Tongue (tissue), 3 donors: ENCODE measurements at places on chromosomes 4 and X. TPM values are rescaled to one million over a fixed set of nuclear protein-coding genes. Genes with fewer than 3 reads are reported as not detected.

DNA sequence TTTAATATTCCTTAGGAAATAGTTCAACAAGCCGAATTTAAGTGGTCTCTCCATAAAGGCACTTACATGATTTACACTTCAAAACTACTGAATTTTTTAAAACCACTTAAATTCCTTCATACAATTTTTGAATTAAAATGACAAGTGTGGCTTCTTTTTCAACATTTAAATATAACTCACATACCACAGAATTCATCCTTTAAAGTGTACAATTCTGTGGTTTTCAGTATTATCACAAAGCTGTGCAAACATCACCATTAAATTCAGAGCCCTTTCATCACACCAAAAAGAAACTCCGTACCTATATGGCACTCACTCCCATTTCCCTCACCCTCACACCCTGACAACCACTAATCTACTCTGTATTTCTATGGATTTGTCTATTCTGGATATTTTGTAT is 200.9 kb upstream of the MAB21L2 start:
- no peak for DNase-seq

DNA sequence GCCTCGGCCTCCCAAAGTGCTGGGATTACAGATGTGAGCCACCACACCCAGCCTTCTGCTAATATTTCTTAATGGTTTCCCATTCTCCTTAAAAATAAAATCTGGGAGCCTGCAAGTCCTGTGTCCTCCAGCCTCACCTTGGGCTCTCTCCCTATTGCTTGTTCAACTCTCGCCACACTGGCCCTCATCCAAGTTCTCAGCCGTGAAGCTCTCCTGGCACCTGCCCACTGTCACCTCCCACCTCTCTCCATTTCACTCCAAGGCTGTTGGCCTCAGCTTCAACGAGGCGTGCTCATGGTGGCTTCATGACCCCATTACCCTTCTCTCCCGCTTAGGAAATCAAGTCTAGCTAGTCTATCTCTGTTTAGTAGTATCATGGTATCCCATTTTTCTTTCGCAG is 9.5 kb upstream of the ETNPPL start:
- DNase-seq, result no peak

DNA sequence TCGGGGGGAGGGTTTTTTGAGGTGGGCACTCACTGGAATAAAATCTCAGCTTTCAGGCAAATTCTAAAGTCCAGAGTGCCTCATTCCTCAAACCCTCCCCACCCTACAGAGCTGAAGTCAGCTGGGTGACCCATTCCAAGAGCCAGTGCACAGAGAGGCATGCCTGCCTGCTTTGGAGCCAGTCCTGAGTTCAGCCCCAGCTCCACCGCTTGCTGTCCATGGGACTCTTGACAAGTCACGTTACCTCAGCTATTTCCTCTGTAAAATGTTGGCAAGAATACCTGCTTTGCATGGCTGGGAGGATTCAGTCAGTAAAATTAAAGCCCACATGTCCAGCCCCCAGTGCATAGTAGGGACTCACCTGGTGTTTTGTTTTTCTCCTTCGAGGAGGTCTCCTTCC is 125.9 kb upstream of the PJA1 start:
- DNase-seq, result no peak

Gene SATL1
- 0.10 TPM for total RNA-seq

Gene HERC6
- 18.1 TPM for total RNA-seq
